Stimulated activated CD4-positive, alpha-beta T cell treated with anti-CD3 and anti-CD28 coated beads, TNF-alpha, amount 100 ng/mL, for 1 hour (primary cell): ENCODE measurements at places on chromosomes 12 and 14.

DNA sequence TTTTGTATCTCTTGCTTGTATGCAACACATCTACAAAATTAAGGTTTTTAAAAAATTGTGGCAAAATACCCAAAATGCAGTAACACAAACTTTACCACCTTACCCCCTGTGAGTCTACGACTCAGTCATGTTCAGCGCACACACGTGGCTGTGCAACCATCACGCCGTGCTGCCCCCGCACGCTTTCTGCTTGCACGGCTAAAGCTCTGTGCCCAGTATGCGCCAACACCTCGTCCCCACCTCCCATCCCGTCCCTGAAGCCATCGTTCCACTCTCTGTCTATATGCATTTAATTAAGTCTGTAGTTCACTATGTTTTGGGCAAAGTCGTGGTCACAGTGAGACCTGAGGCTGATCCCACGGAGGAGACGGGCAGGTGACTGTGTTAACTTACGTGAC is 36.4 kb downstream of the FZD10 start:
- DNase-seq: no peak

- no peak for DNase-seq
Observed at GRCh38 chr14:21426692-21427091, 29.2 kb downstream of the CHD8 start.

DNA sequence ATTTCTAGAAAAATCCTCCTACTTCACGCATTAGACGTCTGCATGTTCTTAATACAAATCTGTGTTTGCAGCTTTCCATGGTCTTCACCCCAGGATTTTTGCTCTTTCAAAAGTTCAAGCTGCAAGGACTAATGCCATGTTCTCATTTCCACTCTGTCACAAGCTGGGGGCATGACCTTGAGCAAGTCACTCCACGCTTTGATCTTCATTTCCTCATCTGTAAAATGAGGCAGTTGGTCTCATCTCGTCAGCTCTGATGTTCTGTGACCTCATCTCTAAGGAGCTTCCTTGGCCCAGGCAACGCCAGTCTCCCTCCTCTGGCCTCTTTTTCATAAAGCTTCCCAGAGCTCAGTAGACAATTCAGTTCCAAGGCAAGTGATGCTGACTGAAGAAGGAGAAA is 18.8 kb upstream of the BMP4 start:
- no peak for DNase-seq

DNA sequence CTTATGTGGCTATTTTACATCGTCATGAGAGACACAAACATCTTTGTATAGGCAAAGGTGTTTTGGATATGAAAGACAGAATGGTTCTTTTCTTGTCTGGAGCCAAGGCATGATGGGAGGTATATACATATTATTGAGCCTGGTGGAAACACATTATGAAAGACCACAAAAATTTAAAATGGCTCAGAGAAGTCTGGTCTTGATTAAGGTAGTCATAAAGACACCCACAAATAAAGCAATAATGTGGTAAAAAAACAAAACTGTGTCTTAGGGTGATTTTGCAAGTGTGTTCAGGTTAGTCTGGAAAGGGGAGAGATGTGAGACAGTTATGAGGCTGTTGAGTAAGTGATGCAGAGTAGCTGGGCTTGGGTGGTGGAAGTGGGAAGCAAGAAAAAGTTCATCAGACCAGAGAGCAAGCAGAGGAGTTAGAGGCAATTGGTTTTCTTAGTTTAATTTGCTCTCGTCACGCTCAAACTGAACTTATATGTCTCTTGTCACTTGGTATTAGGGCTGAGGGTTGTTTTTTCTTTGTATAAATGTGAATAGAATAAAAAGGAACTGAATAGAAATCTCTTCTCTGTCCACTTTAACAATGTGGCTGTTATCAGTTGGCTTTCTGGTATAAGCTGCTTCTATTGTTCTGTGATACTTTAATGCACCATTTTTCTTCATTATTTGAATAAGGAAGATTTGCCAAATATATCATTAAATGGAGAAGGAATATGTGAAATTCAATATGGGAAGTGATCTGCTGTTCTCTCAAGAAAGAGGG is 115.0 kb downstream of the AKAP6 start:
- no peak for DNase-seq

GRCh38 chr14:20472536-20473169 is 3.4 kb downstream of the PNP start:
- no peak for DNase-seq
